ENCODE measurements at places on chromosomes 12 and 14.

DNA sequence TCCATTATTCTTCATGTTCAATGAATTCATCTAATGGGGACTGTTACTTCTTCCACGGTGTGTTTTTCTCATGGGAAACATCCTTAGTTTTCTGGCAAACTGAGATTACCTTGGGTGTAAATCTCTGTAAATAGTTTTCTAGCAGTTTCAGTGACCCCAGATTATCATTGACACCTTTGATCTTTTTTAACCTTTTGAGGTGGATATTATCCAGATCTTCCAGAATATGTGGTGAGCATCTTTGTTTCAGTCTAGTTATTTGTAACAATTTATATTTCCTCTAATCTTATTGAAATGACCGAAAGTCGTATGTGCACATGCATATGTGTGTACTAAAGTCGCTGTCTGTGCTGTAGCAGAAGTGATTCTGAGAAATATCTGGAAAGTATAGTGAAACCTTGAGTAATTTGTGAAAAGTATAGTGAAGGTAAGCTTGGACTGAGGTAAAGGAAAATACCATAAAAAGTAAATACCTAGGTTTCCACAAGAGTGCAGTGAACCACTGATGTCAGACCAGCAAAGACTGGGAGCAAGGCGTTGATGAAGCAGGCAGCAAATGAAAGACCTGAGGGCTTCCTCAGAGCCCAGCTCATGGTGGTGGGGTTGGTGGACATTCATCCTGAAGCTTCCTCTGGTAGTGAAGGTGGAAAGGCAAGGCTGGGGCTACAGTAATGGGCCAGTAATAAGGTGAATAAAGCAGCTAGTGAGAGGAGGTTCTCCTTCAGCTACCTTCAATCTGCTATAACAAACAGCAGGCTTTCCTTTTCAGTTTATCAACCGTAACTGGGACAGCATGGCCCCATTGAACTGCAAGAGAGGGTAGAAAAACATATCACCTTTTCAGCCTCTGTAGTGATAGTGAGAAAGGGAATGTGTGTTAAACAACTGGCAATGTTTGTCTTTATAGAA is 480.2 kb upstream of the FBXO33 start:
- no peak for DNase-seq

GRCh38 chr12:6672143-6672542 is 9.2 kb upstream of the ING4 start:
- DNase-seq, result no peak

DNA sequence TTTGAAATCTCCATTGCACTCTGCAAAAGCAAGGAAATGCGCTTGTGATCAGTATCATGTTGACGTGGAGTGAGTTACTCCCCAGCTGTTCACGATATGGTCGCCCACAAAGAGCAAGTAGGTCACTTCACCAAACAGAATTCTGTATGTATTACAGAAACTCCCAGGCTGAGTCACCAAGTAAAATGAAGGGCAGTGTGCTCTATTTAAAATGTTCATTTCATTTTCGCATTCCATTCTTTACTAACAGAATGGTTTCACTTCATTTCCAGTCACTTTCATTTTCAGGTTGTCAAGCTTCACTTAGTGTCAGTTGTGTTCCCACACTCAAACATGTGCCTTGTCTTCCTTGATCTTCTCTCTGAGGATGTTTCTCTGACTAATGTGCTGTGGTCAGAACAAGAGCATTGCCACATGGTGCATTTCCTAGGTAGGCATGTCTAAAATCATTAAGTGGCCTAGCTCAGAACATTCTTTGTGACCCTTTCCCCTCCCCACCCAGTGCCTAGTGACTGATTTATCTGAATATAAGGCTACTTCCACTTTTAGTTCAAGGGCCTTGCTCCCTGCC is 391.2 kb downstream of the RAD51B start:
- DNase-seq, result peak; percentile 73

GRCh38 chr14:63962906-63963305 is 110.1 kb downstream of the SYNE2 start:
- no peak for DNase-seq

DNA sequence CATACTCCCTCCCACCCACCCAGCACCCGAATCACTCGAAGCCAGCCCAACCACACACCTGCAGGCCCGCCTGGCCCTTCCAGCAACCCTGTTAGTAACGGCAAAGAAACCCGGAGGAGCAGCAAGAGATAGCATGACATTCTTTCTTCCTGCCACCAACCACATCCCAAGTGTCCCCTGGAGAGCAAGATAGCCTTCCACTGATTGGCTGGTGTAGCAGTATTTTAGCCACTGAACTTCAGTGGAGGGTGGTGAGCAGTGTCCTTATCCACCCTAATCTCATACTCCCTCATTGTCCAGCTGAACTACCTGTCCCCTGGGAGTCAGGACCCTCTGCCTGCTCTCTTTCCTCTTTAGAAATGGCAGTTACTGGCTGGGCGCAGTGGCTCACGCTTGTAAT is 769 bp upstream of the SLC39A5 start:
- no peak for DNase-seq

GRCh38 chr12:55706568-55707218 is 1.0 kb downstream of the ITGA7 start:
- DNase-seq, result no peak

DNA sequence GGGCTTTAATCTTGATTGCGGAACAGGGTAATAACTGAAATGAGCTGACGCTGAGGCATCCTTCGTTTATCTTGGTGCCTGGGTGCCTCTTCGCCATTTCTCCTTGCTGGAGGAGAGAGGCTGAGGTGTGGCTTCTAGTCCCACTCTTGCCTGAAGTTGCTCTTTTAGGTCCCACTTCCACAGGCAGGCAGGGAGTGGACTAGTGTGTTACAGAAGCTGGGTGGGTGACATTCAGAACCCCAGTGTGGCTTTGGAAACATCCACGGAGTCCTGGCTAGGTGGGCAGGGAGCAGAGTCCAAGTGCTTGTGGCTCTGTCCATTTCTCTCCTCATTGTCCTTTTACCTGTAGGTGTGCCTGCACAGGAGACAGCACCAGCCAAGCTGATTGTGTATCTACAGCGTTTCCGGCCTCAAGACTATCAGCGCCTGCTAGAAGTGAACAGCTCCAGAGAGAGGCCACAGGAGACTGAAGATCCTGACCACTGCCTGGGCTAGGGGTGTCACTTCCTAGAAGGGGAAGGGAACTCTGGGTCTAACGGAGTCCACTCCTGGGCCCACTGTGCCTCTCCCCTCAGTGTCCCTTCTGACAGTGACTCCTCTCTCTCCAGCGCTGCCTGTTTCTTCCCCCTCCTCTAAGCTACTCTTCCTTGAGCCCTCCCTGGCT is 2.4 kb downstream of the THTPA start:
- no peak for DNase-seq

All from umbilical cord (tissue), 2 donors.